Smooth muscle cell of the pulmonary artery (primary cell): ENCODE measurements at places on chromosomes 11 and 22. TPM values are rescaled to one million over a fixed set of nuclear protein-coding genes. Genes with fewer than 3 reads are reported as not detected.

Gene CCDC188
- total RNA-seq: 1.2 and 2.7 TPM in 2 replicates

Gene OR52H1
- 0.91 and 0.99 TPM in 2 replicates for total RNA-seq

Gene MFNG
- total RNA-seq: 0.07 and 0.30 TPM in 2 replicates

Gene ANGPTL5
- total RNA-seq: 2.7 TPM in 1 of 2 replicates, not detected in the other

Gene PATE2
- 0.20 TPM in 1 of 2 replicates, not detected in the other for total RNA-seq

Gene APLNR
- 0.03 and 0.39 TPM in 2 replicates for total RNA-seq

Gene MUC2
- total RNA-seq: not detected in 2 replicates

Gene SLC29A2
- 0.36 and 0.78 TPM in 2 replicates for total RNA-seq

Gene GRIA4
- 0.33 TPM in 1 of 2 replicates, not detected in the other for total RNA-seq

Gene DNAL4
- 17.3 and 20.3 TPM in 2 replicates for total RNA-seq

Gene SPON1
- total RNA-seq: 2.0 and 30.5 TPM in 2 replicates
